NCI-H1417 (cell line): ENCODE measurements at places on chromosomes 7 and 10.

GRCh38 chr10:113626809-113627355 is 37.0 kb downstream of the NRAP start:
- no peak for DNase-seq

- DNase-seq, result no peak
Measured at GRCh38 chr7:130020434-130020833, 30.7 kb downstream of the ZC3HC1 start.

DNA sequence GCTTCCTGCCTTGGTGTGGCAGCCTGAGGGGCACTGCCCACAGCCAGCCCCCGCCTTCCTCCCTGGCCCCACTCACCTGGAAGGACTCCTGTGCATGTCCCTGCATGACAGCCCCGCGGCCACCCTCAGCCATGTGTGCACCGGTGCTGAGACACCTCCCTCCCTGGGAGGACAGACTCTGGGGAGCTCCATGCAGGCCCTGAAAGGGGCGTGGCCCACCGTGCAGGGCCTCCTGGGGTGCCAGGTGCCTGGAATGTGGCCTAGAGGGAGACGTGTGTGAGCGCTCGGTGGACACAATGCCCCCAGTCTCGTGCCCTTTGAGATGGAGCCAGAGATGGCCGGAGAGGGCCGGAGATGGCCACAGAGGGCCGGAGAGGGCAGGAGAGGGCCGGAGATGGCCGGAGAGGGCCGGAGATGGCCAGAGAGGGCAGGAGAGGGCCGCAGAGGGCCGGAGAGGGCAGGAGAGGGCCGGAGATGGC is 59.1 kb upstream of the PPP2R2D start:
- no peak for DNase-seq

DNA sequence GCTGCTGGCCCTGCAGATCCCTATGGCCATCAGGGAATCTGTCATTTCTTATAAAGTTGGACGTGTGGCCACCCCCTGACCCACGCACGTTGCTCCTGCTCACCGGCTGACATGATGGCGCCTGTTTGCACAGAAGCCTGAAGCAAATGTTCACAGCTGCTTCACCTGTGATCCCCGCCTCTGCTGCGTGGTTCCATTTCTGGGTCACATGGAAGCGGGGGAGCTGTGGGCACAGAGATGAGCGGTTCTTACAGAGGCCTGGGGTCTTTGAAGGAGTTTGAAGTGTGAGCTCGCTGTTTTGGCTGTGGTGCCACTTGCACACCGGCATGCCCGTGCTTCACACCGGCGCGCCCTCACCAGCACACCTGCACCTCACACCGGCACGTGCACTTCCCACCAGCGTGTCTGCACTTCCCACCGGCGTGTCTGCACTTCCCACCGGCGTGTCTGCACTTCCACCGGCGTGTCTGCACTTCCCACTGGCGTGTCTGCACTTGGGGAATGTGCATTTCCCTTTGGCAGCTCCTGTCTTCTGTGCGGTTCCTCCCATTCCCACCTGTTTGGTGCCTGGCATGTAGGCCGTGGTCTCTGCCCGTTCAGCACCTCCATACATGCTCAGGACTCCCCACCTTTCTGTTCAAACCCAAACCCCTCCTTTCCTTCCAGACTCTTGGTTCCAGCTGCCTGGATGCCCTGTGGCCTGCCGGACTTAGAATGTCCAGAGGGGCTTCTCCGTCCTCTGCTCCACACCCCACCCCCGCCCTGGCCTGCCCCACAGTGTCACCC is 86.7 kb downstream of the INPP5A start:
- no peak for DNase-seq

DNA sequence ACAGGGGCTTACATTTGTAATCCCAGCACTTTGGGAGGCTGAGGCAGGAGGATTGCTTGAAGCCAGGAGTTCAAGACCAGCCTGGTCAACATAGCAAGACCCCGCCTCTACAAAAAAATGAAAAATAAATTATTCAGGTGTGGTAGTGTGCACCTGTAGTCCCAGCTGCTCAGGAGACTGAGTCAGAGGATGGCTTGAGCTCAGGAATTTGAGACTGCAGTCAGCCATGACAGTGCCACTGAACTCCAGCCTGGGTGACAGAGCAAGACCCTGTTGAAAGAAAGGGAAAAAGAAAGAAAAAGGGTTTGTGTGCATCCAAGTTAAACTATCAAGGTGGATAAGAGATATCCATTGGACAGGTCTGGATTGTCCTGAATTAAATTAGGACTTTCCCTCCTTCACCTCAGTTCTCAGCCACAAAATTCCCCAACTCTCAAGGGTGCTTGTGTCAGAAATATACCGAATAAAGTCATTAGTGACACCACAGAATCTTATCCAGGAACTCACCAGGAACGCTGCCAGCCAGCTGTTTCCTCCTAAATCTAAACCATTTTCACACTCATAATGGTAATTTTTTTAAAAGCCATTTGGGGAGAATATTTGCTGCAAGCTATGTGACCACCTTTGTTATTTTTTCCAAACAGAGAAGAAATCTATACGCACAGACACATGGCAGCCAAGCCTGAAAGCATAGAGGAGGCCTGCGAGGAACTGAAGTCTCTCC is 12.0 kb downstream of the AFAP1L2 start:
- DNase-seq, result no peak

DNA sequence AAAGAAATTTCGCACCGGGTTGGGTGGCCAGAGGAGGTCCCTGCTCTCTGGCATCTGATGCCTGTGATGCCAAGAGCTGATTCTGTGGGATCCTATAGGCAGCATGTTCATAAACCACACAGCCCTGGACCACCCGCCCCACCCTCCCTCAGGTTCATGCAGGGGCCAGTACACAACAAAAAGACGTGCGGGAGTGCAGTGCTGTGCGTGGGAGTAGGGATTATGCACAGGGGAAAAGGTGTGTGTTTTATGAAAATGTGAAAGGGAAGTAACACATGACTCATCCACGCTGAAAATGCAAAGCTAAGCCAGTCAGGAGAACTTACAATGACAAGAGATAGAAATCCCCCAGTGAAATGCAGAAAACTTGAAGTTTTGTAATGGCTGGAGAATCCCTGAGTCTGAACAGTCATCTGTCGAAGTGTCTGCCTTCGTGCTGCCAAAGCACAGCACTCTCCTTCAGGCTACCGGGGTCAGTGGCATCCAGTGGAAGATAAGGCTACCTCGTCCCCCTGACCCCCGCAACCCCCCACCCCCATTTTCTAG is 1.1 kb downstream of the KIAA1217 start:
- no peak for DNase-seq

DNA sequence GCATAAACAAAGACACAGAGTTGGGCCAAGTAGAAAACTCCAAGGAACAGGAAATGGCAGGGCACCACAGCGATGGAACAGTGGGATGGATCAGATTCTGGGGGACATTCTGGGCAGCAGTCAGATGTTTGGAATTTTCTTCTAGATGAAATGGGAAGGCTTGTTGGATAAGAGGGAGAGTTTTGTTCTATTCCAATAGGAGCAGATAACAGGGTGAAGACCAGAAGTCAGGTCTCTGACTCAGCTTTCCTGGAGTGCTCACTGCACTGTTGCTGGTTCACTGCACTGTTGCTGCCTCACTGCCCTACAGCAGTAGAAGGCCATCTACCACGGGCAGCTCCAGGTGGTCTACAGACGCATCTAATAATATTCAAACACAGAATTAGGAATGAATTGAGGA is 135.6 kb downstream of the ATE1 start:
- no peak for DNase-seq

DNA sequence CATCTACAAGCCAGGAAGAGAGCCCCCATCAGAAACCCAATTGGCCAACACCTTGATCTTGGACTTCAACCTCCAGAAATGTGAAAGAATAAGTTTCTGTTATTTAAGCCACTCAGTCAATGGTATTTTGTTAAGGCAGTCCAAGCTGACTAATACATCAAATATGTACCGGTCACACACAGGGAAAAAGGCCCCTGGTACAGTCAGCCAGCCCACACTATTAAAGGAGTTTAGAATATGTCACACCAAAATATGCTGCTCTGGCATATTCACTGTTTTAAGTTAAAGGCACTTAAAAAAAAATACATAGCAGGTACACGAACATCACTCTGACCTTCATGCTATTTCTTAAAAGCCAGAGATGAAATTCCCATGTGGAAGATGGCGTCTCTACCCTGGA is 15.2 kb upstream of the CDCA7L start:
- DNase-seq, result no peak
